ENCODE measurements at places on chromosomes 3 and 15.
A peak's percentile ranks its signal among the peaks of the same experiment; 100 is the strongest.

- DNase-seq, result no peak
These were observed 5.4 kb upstream of the IGF2BP2 start for GRCh38 chr3:185830018-185830797.

- no peak for DNase-seq
These were observed 36.4 kb downstream of the RIOX2 start for GRCh38 chr3:97935842-97936241.

- DNase-seq, result no peak
These were observed 27.3 kb upstream of the SLC9A9 start for GRCh38 chr3:143875546-143875945.

DNA sequence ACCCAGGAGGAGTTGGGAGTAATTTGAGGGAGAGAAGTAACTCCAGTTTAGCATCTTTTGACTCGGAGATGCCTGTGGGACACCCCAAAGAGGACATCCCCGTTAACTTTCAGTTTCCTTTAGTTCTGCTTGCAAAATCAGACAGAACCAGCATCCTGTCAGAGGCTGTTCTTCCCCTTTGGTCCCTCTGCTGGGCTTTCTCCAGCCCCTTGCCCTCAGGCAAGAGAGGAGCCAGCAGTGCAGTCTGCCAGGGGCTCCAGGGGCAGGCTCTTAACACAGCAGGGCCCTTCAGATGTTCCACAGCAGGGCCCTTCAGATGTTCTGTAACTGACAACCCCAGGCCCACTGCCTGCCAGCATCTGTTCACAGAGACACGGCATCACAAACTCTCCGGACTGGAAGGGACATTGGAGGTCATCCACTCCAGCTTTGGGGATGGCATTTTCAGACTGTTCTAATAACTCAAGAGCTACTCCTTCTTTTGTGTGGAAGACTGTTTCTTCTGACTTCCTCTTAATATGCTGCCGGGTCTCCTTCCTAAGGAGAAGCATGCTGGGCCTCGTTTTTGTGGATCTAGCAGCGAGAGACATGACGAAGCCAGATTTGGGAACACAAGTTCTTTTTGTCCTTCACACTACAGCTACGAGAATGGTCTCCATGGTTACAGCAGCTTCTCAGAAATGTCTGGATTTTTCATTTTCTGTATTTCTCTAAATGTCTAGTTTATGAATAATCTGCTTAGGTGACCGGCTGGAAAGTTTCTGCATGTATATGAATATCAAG, 51.9 kb downstream of the KY start:
- DNase-seq, result no peak

- no peak for DNase-seq
These were observed 110.6 kb upstream of the MEF2A start for GRCh38 chr15:99454941-99455788.

GRCh38 chr15:80442728-80443403, 38.7 kb downstream of the ARNT2 start:
- no peak for DNase-seq

DNA sequence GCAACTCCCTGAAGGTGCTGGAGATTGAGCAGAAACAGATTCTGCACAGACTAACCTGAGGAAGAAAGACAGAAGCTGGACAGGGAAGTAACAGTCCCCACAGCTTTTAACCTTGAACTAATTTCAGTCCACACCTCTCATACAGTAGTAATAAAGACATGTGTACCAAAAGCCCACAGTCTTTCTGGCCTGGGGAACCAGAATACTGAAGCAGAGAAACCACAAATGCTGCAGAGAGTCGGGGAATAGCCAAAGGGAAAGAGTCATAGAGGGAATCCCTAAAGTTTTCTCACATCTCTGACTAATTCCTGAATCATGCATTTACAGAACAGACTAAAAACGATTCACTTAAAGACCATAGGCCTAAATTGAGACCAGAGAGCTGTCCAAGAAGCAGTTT, 503.4 kb upstream of the NECTIN3 start:
- peak; percentile 72 for DNase-seq

DNA sequence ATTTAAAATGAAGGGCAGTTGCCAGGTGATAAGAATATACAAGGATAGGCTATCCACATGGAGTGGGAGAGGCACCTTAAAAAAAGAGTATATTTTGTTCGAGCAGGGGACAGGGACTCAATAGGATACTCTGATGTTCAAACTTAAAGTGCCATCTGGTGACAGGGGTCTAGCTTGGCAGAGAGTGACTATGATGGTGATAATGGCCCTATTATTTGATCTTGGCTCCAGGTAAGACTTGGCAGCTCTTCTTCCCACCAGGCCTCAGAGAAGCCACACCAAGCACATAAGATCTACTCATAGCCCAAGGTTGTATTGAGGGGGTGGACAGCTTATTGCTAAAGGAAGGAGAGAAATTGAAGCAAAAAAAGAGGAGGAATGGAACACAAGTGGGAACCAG, 109.0 kb upstream of the MANF start:
- no peak for DNase-seq

DNA sequence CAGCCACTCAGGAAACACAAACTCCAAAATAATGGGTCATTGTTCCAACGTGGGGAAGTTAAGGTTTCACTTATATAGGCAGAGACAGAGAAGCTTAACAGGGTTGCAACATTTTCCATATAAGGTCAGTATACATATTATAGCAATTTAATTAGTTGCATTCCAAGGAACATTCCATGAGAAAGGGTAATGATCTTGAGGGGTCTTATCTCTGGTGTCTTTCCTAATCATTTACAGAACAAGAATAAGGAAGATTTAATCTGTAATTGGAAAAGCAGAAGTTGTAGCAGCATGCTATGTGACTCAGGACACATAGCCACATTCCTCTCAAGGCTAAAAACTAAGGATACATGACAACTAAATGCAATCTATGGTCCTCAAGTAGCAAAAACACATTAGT, 4.9 kb downstream of the MNS1 start:
- DNase-seq, result peak; percentile 42

- DNase-seq, result no peak
These were observed 195.4 kb downstream of the GOLGA6L6 start for GRCh38 chr15:20346082-20346805.

DNA sequence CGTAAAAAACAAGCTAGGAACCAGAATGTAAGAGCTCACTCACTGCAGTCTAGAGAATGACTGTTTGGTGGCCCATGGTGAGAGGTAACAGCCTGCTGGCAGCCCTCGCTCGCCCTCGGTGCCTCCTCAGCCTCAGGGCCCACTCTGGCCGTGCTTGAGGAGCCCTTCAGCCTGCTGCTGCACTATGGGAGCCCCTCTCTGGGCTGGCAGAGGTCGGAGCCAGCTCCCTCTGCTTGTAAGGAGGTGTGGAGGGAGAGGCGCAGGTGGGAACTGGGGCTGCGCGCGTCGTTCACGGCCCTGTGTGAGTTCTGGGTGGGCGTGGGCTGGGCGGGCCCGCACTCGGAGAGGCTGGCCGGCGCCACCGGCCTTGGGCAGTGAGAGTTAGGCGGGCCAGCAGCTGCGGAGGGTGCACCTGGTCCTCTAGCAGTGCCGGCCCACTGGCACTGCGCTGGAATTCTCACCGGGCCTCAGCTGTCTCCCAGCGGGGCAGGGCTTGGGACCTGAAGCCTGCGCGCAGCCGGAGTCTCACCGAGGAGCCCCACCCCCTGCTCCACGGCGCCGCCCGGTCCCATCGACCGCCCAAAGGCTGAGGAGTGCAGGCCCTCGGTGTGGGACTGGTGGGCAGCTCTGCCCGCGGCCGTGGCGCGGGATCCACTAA, 420.6 kb downstream of the RBMS3 start:
- no peak for DNase-seq

DNA sequence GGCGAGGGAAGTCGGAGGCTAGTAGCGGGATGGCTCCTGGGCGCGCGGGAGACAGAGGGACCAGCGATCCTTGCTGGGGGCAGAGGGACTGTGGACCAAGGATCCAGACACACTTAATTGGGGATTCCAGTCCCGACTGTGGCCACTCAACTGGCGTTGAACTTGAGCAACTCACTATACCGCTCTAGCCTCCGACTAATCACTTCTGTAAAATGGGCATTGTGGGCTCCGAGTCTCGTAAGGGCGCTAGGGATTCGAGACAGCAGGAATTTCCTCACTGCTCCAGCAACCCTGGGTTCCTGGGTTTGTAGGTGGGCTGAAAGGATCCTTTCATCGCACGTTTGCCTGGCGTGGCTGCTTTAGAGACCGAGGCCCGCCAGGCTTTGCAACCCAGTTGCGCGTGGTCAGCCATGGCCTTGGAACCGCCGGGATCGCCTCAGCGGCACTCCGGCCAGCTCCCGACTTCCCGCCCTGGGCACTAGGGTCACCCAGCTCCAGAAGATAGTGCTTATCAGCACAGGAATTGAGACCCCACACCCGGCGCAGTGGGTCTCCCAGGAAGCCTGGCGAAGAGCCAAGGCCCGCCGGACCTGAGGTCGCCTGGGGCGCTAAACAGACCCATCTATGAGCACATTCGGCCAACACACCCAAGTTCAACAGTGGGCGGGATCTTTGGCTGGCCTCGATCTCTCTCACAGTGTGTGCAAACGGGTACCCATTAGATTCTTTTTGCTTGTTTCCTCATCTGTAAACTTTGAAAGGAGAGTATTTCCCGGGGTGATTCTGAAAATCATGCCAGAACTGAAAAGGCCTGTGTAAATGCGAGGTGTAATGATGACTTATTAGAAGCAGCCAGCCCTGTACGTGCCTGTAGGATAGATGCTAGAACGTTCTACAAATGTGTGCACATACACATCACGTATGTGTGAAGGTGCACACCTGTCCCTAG, 9.9 kb downstream of the FOXL2 start:
- DNase-seq, result no peak

DNA sequence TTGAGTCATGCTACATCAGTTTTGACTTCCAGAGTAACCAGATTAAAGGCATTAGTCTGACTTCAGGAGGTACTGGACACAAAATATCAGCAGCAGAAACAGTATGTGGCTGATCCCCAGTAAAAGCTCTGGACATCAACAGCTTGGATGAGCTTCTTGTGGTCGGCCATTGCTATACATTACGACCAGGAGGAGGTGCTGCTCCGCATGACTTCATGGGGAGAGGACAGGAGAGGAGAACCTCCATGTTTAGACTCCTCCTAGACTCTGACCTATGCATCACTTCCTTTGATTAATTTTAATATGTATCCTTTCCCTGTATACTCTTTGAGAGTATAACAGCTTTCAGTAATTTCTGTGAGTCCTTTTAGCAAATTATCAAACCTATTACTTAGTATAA, 285.6 kb upstream of the ARHGEF26 start:
- DNase-seq, result no peak

DNA sequence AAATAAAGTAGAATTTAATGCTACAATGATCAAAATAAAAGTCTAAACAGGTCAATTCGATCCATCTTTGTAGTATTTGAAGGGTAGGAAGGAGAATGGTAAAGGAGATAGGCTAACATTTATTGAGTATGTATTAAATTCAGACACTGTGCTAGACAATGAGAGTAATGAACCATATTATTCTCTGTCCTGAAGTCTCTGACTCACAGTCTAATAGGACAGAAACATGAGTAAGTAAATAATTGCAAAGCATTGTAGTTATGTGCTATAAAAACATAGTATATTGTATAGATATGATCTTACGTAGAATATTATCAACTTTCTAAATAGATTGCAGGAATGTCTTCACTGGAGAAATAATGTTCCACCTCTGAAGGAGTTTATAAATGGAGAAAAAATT, 64.5 kb downstream of the MDFIC2 start:
- no peak for DNase-seq

DNA sequence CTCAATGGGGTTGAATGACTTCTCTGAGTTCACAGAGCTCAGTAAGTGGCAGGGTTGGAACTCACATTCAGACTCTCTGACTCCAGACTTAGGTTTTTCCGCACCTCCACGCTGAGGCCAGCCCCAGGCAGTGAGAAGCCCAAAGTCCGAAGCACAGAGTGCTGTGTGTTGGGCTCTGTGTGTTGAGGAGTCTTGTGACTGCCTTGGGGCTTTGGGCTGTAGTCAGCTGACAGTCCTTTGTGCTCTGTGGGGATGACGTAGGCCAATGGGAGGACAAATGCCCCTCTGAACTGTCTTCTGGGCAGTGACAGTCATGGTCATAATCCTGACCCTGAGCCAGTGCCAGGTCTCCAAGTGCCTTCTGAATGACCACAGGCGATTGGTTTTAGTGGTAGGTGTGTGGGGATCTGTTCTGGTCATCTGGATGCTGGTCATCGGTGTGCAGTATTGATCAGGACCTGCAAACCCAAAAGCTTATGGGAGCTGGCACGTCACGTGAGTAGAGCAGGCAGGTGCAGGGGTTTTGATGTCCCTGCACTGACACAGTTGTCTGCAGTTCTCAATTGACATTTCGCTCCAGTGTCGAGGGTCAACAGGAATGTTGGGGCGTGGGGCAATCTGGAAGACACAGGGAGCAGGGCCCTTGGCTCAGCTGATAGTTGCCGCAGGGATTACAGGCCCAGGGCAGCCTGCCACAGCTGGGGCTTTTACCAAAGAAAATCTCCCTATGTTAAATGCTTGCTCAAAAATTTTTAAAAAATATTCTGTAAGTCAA, 45.3 kb downstream of the CAPN3 start:
- DNase-seq, result no peak

- no peak for DNase-seq
These were observed 284.2 kb upstream of the ATP11B start for GRCh38 chr3:182508919-182509711.

- DNase-seq, result no peak
These were observed 232.4 kb downstream of the NAALADL2 start for GRCh38 chr3:175091426-175092114.

GRCh38 chr15:58425185-58425584, 6.6 kb upstream of the LIPC start:
- no peak for DNase-seq

DNA sequence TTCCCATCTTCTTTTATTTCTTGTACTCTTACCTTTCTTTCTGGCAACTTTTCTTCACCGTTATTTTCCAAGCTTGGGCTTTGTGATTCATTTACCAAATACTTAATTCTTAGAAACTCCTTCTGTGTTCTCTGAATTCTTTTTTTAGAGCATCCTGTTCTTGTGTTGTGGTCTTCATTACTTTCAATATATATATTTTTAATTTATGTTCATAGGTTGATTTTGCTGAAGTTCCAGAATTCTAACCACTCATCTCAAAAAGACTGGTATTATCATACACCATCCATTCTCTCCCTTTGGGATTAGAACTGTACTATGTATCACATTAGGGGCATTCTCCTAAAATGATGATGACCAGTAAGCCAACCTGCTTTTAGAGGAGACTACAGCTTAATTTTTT, 362.3 kb upstream of the CBLB start:
- DNase-seq, result no peak

DNA sequence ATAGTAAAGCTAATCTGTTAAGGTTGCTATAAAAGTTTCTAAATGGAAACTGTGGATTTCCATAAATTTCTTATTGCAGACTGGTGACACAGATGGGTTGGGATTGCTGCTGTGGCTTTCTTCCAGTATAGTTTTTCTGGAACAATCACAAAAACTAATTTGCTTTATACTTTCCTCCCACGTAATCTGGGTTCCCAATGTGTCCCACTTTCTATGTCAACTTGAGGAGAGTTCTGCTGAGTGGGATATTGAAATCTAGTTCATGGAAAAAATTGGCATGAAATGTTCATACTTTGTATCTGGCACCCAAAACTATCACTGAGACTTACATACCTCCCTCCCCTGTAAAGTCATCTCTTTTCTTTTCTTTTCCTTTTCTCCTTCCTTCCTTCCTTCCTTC, 126.8 kb downstream of the TGFBR2 start:
- no peak for DNase-seq

- DNase-seq, result no peak
These were observed 18.9 kb upstream of the FEM1B start for GRCh38 chr15:68258692-68259091.
